ENCODE measurements at places on chromosomes 11 and 22.

DNA sequence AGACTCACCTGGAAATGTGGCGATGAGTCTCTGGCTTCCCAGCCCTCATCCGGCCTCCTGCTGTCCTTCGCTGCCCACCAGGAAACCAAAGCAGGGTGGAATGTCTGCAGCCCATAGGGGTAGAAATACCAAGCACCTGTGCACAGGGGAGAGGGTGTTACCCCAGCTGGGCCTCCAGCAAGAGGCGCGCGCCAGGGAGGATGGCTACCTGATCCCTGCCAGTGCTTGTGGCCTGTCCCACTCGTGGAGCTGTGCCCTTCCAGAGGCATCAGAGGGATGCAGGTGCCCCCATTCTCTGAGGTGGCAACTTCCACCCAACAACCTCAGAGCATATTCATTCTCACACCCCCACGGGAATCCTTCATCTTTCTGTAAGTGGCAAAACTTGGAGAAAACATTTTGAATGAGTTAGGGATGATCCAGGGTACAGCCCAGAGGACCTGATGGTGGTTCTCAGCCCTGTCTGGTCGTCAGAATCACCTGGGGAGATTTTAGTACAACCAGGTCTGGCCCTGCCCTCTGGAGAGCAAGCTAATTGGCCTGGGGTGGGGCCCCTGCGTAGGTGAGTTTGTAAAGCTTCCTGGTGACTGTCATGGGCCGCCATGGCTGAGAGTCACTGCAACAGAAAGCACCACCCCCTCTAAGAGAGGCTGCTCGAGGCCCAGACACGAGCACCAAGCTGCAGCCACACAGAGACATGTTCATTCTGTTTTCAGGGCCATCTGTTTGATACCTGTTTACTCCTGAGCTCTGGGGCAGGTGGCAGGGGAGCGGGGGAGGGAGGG, 9.9 kb downstream of the SUN2 start:
- no peak for DNase-seq

GRCh38 chr22:43186272-43187170, at the start of gene TTLL12:
Gene TTLL12, minus strand, starts transcription at chr22:43187134. Its CDS starts 65 bp downstream, at chr22:43187069.
- DNase-seq: peak; percentile 69

DNA sequence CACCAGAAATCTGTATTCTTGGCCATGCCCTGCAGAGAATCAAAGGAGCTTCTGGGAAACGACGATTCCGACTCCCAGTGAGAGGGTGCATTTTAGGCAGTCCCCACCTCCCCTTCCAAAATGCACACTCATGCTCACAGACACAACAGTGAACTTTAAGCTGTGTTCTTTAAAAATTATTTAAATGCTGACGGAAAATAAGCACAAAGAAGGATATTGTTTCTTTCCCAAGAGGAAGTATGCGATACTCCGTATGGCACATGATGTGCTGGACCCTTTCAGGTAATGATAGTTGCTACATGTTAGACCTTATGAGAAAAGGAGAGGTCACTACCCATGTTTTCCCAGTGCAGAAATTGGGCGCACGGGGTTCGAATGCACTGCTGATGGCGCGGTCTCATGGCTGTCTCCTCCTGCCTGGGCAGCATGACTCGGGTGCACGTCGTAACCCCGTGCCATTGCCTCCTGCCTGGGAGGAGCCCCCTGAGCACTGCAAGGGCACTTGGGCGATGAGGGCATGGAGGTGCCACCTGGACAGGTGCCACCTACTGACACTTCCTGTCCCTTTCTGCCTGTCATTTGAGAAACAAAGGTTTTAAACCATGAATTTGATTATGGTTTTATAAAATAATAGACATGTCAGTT, 63.9 kb upstream of the CTTN start:
- DNase-seq: no peak

GRCh38 chr11:7544021-7544420, 30.2 kb downstream of the PPFIBP2 start:
- no peak for DNase-seq

DNA sequence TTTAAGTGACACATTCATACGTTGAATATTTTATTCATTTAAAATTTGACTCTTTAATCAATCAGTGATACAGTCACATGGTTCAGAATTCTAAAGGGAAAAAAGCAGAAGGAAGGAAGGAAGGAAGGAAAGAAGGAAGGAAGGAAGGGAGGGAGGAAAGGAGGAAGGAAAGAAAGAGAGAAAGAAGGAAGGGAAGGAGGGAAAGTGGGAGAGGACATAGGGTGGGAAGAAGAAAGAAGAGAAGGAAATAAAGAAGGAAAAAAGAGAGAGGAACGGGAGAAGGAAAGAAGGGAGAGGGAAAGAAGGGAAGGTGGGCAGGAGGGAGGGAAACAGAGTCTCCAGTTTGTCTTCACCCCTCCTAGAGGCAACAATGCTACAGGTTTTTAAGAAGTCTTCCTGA, 518.6 kb downstream of the MIAT start:
- DNase-seq: no peak

- DNase-seq: peak; percentile 73
Measured at GRCh38 chr22:37674951-37675929, at the start of gene LGALS1. Gene LGALS1, plus strand, starts transcription at chr22:37675636. Its CDS starts 67 bp downstream, at chr22:37675703.

DNA sequence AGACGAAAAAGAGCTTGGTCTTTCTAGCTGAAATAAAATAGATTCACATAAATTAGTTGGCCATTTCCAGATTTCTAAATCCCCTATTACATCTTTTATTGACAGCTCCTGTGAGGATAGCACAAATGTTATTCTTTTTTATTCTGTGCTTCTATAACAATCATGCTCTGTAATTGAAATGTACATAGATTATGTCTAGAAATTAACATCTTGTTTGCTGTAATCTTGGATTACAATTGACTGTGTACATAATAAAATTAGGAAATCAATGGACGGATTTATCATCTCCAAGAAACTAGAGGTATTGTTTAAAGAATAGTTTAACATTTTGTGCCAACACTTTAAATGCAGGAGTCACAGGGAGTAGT, 31.2 kb downstream of the IMMP1L start:
- no peak for DNase-seq

- no peak for DNase-seq
Measured at GRCh38 chr22:36103891-36104290, 56.7 kb downstream of the APOL3 start.

GRCh38 chr11:48028914-48029680, 48.7 kb downstream of the PTPRJ start:
- DNase-seq: peak; percentile 46

GRCh38 chr22:39130892-39131855, 21.3 kb downstream of the CBX7 start:
- DNase-seq: no peak

GRCh38 chr11:34490304-34490703, 23.3 kb downstream of the ELF5 start:
- no peak for DNase-seq

- no peak for DNase-seq
Measured at GRCh38 chr11:95904009-95904650, 19.8 kb downstream of the MTMR2 start.

DNA sequence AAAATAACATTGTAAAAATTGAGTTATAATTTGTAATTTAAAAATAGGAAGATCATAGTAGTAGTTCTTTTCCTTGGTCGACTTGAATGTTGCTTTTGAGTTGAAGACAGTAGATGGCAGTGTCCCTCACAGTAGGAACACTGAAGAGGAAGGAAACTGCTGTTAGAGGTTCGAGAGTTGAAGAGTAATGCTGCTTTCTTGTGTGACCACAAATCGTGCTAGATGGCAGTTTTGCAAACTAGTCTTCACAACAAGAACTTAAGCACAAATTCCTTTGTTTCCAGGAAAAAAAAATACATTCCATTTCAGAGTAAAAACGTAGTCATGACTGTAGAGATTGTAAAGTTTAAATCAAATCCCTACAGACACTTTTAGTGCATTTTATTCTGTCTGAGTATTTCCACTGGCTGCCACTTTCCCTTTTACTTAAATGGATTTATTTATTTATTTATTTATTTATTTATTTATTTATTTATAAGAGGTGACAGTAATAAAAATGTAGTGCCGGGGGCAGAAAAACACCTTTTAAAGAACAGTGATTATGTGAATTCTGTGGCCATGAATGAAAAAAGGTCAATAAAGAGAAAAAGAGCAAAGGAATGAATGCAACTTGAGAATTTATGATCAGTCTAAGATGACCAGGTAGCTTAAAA, 54.6 kb downstream of the SPECC1L start:
- peak; percentile 58 for DNase-seq

- no peak for DNase-seq
Measured at GRCh38 chr22:45756558-45756957, 84.9 kb downstream of the ATXN10 start.

- DNase-seq: no peak
Measured at GRCh38 chr11:45237711-45238315, 48.3 kb downstream of the SYT13 start.

- no peak for DNase-seq
Measured at GRCh38 chr11:1153105-1153950, 4.4 kb upstream of the MUC5AC start.

- no peak for DNase-seq
Measured at GRCh38 chr11:94727819-94728218, 40.3 kb upstream of the AMOTL1 start.

DNA sequence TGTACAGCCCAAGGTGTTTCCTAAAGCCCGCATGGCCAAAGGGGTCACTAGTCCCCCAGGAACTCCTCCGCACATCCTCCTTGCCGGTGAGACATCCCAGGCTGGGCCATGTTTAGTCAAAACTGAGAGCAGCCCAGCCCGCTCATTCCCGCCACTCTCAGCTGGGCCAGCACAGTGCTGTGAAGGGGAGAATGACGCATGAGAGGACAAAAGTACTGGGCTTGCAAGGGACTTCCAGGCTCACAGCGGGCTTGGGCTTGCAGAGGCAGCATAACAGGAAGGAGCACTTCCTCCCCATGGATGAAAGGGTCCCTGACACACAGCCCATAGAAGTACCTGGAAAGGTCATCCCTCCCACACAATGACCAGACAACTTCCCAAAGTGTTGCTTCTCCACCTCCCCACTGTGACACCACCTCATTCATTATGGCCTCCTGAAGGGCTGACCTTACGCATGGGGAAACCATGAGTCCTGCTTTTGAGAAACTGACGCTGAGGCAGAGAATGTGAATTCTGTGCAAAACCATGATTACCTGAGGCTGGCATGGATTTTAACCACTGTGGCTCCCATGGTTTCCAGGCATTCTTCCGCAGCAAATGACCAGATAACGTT, 19.1 kb downstream of the ETS1 start:
- no peak for DNase-seq

- DNase-seq: no peak
Measured at GRCh38 chr11:91786097-91786496, 438.5 kb upstream of the FAT3 start.

- DNase-seq: no peak
Measured at GRCh38 chr11:124207102-124207792, 24.1 kb downstream of the OR10D3 start.

Data from CD4-positive, alpha-beta T cell treated with Interleukin-12 subunit alpha and Interleukin-12 subunit beta, for 1 hour (primary cell).